NCI-H2081 treated with DMSO at 0.1 percent for 48 hours (cell line): ENCODE measurements at places on chromosomes 16 and 17.

DNA sequence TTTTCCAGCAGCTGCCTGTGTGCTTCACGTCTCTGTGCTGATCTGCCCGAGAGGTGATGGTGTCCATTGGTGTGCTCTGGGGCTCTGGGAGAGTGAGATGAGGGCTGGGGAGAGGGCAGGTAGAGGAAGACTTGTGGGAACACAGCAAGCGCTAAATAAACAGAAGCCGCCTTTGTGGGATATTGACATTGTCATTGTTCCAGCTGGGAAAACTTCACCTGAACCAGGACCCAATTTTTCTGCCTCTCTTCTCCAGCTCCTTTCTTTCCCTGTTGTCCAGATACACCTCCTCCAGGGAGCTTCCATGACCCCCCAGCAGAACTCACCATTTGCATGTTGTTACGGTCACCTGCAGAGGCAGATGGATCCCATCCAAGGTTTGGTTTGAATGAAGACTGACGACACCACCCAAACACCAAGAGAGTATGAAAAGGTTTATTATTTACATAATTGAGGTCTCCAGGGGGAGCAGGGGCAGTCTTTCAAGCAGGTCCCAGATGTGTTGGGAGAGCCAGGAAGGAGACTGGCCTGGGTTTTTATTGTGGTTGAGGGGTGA lies 3.6 kb upstream of the ITGA3 start:
- peak; percentile 24 for DNase-seq

DNA sequence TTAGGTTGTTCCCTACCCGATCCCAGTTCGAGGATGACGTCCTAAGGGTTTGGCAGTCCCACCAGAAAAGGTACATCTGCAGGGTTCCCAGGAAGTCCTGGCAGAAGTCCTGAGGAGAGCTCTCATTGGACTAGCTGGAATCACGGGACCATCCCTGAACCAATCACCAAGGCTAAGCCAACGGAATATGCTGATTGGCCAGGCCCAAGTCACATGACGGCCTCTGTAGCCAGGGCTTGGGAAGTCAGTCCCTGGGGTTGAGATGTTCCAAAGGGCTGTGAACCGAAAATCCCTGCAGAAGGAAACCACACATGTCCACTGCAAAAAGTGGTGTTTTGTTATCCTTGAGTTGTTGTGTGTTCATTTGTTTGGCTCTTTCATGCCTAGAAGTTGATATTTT lies 68.2 kb upstream of the ZNF423 start:
- DNase-seq, result no peak

DNA sequence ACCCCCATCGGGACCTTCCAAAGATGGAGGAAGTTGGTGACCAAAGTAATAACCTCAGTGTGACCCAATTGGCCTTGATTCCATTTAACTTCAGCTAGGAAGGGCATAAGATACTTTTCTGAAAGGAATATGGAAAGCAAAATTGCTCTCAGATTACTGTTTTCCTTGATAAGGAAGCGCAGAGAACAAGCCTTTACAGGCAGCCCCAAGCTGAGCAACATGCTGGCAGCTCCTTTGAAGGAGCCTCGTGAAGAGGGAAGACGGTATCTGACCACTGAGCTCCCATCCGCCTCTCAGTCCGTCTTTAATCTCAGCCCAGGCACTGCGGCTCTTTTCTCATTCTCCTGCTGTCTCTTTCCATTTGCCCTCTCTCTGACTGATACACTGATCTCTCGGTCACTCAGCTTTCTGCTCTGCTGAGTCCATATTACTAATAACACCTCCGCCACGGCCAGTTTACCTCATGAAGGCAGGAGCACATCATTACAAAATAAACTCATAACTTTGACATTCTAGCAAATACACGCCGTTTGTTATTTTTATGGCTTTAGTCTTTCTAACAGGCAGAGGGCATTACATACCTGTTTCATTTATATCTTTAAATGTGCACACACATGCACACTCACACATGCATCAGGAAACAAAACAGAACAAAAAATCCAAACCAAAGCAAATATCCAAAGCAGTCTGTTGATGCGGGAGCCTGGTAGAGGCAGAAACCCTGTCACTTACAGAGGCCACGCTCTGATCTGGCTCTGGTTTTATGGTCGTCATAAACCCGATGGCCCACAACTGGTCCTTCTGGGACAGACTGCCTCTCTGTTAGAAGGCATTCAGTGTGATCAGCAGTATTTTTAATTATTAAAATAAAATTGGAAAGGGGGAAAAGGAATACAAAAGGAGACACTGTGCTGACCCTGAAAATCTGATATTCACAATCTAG lies 183.2 kb downstream of the AATF start:
- DNase-seq, result no peak

- no peak for DNase-seq
These were observed 115.6 kb downstream of the GNAO1 start for GRCh38 chr16:56306690-56307533.

- DNase-seq, result no peak
These were observed 194.5 kb downstream of the SOX9 start for GRCh38 chr17:72315122-72315913.
